ENCODE measurements at places on chromosomes 12 and 14.
A peak's percentile ranks its signal among the peaks of the same experiment; 100 is the strongest.

- DNase-seq = peak; percentile 5
These were observed 203.7 kb downstream of the STXBP6 start for GRCh38 chr14:24846261-24846660.

DNA sequence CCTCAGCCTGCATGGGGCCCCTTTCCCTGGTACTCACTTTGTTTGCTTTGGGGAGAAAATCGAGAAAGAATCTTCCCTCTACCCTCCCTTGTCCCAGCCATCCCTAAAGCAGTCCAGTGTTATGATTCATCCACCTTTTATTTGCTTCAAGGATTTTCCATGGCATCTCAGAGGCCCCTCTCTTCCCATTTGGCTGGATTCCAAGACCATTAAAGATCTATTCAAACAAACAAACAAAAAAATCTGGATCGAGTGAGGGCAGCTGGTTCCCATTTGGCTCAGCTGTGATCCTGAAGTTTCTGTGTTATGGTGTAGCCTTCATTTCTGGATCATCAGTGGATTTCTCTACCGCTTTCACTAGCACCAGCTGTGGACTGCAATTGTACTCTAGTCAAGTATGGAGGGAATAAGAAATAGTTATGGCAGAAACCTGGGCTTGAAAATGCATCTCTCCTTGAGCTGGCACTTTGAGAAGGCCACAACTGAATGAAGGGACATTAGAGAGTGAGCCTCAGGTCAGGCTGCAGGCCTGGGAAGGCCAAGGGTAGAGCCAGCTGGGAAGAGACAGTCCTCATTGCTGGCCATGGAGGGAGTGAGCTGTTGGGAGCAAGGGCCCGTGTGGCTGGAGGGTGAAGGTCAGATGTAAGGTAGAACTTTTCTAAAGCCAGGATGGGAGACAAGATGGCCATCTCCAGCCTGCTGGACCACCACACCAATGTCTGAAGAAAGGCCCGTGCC lies 13.7 kb downstream of the KRT71 start:
- DNase-seq = peak; percentile 27

- no peak for DNase-seq
These were observed 420.1 kb downstream of the DIO2 start for GRCh38 chr14:79791055-79791732.

- peak; percentile 57 for DNase-seq
These were observed 84.1 kb upstream of the RESF1 start for GRCh38 chr12:31874961-31875608.

DNA sequence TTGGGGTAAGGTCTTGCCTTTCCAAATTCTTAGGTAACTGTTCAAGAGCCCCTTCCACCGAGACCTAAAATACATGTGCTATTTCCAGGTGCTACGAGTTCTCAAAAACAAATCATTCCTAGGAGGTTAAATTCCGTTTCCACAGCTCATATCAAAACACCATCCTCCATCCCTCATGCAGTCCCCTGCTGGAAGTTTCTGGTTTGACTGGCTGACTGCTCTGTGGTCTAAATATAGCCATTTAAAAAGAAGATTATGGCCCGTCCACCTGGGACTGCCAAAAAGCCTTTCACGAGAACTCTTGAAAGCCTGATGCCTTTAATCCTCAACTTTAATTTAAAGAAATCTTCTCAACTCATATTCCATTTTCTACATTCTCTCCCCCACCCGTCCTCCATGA lies 201.5 kb upstream of the MYL2 start:
- no peak for DNase-seq

DNA sequence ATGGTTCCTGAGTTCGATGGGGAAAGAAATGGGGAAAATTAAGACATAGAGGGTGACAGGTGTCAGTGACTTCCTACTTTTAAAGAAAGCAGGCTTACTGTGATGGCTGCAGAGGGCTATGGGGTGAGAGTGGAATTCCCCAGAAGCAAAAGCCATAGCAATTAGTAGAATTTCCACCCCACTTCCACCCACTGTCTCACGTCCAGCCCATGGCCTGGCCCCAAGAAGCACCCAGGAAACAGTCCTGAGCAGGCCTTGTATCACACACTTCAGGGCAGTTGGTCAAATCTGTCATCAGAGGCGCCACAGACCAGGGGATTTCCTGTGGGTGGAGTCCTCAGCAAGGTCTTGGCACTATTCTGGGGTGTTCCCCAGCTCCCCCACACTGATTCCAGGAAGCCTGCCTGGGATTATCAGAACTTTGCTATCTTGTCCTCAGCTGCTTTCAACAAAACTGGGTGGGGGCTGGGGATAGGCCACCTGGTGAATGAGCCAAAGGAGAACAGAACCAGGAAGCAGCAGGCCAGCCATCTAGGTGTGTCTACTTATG lies 120.1 kb upstream of the CCND2 start:
- no peak for DNase-seq

GRCh38 chr12:115946867-115947695 lies 330.4 kb downstream of the MED13L start:
- peak; percentile 39 for DNase-seq

GRCh38 chr14:88825078-88825458 lies 617 bp downstream of the TTC8 start:
- peak; percentile 29 for DNase-seq

GRCh38 chr12:68253504-68253903 lies at the start of gene IL22:
Gene IL22, minus strand, starts transcription at chr12:68253604. Its CDS starts 156 bp downstream, at chr12:68253448.
- DNase-seq = no peak

GRCh38 chr12:30211743-30212142 lies 428.0 kb upstream of the TMTC1 start:
- DNase-seq = peak; percentile 47
